ENCODE measurements at places on chromosomes 2 and 18. TPM values are rescaled to one million over a fixed set of nuclear protein-coding genes. Genes with fewer than 3 reads are reported as not detected.

IGFBP2 gene
- 219 TPM for total RNA-seq

ELP2 gene
- 77.8 TPM for total RNA-seq

SLC40A1 gene
- total RNA-seq: 5.9 TPM

AGBL5 gene
- 19.7 TPM for total RNA-seq

TUBA3D gene
- not detected for total RNA-seq

RTKN gene
- total RNA-seq: 13.5 TPM

MAPRE3 gene
- 2.8 TPM for total RNA-seq
